ENCODE measurements at places on chromosomes 13 and 19.

- peak; percentile 40 for DNase-seq
These were observed 2.5 kb downstream of the KLK10 start for GRCh38 chr19:51016798-51017683.

GRCh38 chr13:80006940-80007339 is 334.0 kb downstream of the SPRY2 start:
- DNase-seq, result no peak

- peak; percentile 77 for DNase-seq
These were observed 12.8 kb downstream of the POLR2E start for GRCh38 chr19:1082165-1082927.

- DNase-seq, result no peak
These were observed 7.9 kb upstream of the LINGO3 start for GRCh38 chr19:2315818-2316353.

DNA sequence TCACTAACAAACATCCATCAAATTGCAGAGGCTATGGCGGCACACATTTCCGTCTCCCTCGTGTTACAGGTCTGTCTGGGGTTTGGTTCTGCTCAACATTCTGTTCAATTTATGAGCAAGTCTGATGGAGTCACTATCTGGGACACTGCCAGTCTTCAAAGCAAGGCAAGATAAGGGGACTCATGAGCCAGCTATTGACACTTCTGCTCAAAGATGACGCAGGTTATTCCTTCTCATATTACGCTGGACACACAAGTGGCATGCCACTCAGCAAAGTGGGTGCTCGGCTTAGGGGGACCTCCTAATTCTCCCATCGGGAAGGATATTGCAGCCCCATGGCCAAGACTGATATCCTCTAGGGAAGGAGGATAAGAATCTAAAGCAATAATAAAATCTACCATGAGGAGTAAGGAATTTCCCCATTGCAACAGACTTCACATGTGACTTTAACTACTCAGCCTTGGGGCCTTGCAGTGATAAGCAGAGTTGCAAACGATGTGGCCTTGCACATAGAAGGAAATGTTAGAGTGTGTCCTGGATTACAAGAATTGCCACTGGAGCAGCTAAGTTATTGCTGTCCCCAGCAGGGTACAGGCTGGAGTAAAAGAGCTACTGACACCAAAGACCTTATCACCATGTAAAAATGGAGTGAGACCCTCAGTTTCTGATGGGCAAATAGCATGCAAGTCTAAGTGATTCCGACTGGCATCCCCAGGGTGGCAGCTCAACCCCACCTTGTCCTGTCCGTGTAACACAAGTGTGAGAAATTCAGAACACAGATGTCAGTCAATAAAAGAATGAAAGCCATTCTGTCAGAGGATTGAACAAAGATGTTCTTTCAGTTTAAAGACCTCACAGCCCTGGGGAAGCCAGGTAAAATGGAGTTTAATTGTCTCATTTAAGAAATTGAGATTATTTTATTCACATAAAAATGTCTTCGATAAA is 306.1 kb downstream of the IRS2 start:
- DNase-seq, result no peak

GRCh38 chr13:35936246-35936978 is 194.8 kb downstream of the DCLK1 start:
- DNase-seq, result no peak

- DNase-seq, result no peak
These were observed 3.2 kb upstream of the SPACA6 start for GRCh38 chr19:51689751-51690453.

GRCh38 chr13:112869202-112870050 is 99.6 kb upstream of the MCF2L start:
- no peak for DNase-seq

DNA sequence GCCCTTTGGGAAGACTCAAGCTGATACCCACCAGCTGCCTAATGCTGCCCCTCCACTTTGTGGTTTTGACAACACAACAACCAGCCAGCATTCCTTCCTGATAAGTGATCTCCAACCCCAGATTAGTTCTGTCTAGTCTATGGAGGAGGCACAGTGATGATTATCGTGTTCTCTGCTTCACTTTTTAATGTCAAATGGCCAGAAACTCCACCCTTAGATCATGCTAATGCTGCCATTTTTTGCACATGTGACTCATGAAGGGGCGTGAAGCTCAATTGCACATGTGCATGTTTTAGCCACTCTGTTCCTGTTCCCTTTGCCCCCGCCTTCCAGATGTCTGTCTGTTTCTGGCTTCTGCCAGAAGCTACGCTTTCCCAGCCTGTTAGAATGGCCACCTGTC is 199.8 kb downstream of the COG6 start:
- DNase-seq, result no peak

DNA sequence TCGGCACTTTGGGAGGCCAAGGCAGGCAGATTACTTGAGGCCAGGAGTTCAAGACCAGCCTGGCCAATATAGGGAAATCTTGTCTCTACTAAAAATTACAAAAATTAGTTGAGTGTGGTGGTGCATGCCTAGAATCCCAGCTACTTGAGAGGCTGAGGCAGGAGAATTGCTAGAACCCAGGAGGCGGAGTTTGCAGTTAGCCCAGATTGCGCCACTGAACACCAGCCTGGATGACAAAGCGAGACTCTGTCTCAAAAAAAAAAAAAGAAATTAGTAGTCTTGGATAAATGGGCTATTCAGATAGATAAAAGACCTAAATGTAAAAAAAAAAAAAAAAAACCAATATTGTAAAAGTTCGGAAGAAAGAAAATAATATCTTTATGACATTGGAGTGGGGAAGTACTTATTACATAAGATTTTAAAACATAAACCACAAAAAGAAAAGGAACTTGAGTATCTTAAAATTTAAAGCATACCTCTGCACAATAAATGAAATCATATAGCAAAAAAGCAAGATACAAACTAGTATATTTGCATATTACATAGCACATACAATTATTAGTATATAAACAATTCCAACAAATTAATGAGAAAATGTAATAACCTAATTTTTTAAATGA is 26.7 kb upstream of the RNASEH2B start:
- DNase-seq, result no peak

Measured in activated CD4-positive, alpha-beta T cell treated with anti-CD3 and anti-CD28 coated beads for 4 hours (primary cell).